ENCODE measurements at places on chromosomes 7 and 10.

GRCh38 chr7:14825912-14826311 is 76.6 kb downstream of the DGKB start:
- no peak for DNase-seq

GRCh38 chr10:69898524-69898923 is 96.8 kb downstream of the COL13A1 start:
- DNase-seq: no peak

GRCh38 chr7:156554488-156554887 is 86.1 kb upstream of the RNF32 start:
- no peak for DNase-seq

DNA sequence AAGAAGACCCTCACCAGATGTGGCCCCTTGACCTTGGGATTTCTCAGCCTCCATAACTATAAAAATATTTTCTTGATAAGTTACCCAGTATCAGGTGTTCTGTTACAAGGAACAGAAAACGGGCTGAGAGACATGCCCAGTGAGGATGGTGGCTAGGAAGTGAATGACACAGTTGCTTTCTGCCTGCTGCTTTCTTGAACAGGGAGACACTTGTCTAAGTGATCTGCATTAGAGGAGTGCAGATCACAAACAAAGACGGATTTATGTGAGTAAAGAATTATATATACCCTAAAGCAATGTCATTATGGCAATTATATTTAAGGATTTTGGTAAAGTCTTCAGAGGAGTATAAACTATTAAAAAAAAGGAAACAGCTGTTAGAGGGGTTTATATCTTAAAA is 169.2 kb upstream of the AHR start:
- no peak for DNase-seq

DNA sequence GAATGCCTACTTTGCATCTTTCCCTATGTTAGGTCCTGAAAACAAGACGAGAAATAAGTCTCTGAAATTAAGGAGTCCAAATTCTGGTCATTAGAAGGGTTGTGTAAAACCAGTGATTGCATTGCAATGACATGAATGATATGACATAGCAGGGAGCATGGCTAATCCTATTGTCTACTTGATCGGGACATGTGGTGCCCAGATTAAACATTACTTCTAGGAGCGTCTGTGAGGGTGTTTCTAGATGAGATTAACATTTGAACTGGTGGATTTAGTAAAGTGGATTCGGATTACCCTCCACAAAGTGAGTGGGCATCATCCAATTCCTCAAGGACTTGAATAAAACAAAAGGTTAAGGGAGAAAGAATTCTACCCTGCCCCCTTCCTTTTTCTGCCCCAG is 434.9 kb upstream of the KLF6 start:
- DNase-seq: no peak

DNA sequence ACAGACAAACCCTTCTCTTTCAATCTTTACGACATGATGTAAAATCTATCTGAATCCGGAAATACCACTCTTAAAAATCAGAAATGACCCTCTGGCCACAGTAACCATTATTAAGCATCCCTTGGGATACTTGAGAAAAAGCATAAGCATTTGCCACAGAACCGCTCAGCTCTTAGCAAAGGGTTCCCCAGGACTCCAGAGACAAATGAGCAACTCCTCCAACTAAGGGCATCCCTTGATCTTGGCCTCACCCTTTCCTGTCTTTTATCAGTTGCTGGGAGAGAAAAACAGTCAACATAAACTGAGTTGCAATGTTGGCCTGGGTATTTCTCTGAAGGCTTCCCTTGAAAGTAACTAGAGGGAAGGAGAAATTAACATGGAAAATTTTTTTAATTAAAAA is 3.5 kb downstream of the PDLIM1 start:
- no peak for DNase-seq

DNA sequence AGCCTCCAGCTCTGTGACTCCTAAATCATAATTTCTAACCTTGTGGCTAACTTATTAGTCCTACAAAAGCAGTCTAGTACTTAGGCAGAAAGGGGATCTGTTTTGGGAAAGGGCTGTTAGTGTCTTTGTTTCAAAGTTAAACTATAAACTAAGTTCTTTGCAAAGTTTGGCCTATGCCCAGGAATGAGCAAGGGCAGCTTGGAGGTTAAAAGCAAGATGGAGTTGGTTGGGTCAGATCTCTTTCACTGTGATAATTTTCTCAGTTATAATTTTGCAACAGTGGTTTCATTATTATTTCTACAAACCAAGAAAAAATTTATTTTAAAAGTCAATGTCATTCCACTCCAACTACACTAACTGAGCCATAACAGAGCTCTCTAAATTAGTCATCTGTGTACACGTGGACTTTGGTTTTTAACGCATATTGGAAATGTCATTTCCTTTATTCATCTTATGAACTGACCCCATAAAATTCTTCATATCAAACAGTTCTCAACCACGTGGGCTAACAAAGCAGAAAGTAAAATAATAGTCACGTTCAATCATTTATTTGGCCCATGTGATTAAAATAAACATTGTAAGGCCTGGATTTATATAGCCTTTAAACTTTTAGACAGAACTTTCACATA is 143.2 kb upstream of the C7orf33 start:
- no peak for DNase-seq

GRCh38 chr10:80966326-80966986 is 428.8 kb downstream of the SH2D4B start:
- no peak for DNase-seq

- no peak for DNase-seq
These were observed 23.5 kb upstream of the CHST15 start for GRCh38 chr10:124116771-124117510.

GRCh38 chr7:45624392-45624760 is 50.2 kb downstream of the ADCY1 start:
- DNase-seq: no peak

All from lower lobe of right lung (tissue), 2 donors.